ENCODE measurements at places on chromosomes 13 and 19.

DNA sequence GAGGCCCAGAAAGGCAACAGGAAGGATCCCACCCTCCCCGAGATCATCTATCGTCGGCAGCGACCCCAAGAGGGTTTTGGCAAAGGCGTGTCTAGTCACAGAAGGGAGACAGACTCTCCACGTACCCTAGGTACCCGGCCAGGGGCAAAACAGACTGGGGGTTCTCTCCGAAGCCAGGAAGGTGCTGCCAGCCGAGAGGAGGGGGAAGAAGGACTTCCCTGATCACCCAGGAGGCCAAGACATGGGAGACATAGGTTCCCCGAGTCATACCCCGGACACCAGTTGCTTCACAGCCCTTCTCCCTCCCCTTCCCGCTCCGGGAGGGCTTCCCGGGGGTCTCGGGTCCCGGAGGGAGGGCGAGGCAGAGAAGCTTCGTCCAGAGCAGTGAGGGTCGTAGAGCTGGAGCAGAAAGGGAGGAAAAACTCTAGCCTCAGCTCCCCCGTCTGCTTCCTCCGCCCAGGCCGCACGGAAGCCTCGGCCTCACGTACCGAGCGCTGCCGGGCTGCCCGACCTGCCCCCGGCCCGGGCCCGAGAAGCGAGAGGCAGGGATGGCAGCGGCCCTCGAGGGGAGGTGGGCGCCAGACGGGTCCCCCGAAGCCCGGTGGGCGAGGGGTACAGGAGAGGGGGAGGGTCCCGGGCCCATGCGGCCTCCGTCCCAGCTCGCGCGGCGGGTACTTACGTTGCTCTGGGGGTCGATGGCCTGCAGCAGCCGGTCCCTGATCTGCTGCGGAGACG, 644 bp downstream of the MED26 start:
- DNase-seq: peak; percentile 10

- no peak for DNase-seq
Observed at GRCh38 chr19:2045501-2046045, 5.5 kb downstream of the MKNK2 start.

DNA sequence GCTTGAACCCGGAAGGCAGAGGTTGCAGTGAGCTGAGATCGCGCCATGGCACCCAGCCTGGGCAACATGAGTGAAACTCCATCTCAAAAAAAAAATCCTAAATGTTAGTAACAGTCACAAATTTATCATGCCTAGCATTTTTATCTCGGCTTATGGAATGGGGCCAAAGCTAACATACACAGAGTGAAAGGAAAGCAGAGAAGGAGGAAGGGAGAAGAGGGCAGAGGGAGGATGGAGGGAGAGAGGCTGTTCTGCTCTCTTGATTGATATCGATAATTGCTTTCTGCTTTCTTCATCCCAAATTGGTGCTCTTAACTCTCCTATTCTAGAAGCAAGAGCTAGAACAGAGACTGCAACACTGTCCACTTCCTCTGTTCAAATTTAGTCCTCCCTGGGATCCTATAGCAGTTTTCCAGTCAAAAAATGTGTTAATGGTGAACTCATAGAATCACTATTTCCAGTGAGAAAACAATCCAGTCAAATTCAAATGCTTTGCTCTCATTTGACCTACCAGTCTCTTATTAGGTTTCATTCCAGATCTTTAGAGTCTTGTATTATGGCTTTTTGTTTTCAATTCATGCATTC, 15.8 kb upstream of the TUBGCP3 start:
- DNase-seq: peak; percentile 22

DNA sequence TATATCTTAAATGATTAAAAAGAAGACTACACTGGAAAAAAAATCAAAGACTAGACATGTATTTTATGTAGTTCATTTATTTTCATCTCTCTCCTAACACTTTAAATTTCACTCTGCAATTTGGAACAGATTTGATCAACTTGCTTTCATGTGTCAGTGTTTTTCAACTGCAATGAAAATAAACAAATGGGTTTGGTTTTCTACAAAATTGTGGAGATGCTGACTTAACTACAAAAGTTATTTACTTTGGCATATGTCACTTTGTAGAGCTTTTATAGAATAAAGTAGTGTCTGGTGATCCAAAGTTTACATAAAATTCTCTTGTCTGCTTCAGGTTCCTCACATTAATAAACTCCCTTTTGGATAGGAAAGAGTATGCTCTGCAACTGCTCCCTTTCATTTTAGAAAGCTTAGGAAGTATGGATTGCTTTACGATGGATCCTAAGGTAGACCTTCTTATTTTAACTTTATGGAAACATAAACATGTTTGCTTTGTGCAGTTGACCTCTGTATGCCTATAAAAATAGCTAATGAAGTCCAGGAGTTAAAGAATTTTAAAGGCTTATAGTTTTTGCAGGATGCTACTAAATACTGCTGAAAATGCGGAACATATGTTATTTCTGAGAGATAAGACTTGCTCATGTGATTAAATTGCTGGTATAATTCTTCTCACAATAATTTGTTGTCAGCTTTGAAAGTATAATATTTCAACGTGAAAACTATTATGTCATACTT, 815.9 kb downstream of the PCDH9 start:
- no peak for DNase-seq

DNA sequence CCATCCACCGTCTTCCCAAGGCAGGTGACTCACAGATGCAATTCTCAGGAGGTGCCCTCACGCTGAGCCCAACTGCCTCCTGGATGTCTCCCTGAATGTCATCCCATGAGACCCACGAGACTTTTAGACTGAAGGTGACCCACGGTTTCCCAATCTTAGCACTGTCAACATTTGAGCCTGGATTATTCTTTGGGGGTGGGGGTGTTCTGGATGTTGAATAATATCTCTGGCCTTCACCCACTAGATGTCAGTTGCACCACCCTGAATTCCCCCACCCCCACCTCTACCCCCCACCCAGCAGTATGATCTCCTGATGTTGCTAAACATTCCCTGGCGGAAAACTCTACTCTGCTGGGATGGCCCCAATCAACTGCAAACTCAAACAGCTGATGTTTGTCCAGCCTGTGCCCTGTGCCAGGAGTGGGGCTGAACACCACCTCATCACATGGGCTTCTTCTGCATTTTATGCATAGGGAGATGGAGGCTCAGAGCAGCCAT, 2.2 kb upstream of the CYP4F22 start:
- no peak for DNase-seq

GRCh38 chr13:73090116-73090822, 31.5 kb downstream of the KLF5 start:
- DNase-seq: no peak

DNA sequence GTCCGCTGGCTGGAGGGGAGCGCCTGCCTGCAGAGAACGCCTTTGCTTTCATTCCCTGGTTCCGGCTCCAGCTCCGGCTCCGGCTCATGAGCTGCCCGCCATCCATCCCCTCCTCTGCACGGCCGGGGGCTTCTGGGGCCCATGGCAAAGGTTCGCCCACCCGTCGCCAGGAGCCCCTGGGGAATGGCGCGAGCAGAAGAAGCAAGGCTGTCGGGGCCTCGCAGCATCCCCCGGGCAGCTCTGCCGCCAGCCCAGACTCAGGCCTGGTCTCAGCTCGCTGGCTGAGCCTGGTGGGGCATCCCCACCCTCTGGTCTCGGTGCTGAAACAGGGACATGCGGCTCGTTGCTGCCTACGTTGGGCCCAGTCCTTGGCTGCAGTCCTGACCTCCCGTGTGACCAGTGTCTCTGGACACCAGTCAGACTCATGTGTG, 96.8 kb downstream of the KDM4B start:
- DNase-seq: no peak

DNA sequence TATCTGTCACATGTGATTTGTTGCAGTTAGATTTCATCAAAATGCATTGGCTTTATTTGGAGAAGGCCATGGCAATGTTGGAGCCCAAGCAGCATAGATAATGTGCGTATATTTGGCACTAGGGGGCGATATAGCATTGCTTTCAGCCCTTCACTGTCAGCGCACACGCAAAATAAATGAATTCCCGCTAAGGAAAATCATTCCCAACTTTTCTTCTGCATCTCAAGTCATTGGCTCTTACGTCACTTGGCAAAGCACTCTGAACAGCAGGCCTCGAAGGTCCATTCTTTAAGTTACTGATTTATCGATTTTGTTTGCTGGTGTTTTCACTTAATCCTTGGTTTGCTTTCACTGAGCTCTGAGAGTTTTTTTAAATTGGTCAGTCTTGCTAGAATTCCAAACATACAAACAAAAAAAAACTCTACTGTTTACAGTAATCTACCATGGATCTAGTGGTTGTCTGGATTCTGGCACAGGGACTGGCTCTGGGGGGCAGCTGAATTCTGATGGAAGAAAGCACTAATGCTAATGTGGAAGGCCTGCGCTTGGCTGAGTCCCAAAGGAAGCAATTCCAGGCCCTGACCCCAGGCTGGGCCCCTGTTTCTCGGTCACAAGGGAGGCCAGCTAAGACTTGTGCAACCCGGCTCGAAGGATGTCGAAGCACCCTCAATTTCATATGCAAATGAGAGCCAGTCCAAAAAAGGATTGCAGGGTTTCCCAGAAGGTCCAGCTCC, 97.7 kb upstream of the IPO5 start:
- DNase-seq: peak; percentile 91

DNA sequence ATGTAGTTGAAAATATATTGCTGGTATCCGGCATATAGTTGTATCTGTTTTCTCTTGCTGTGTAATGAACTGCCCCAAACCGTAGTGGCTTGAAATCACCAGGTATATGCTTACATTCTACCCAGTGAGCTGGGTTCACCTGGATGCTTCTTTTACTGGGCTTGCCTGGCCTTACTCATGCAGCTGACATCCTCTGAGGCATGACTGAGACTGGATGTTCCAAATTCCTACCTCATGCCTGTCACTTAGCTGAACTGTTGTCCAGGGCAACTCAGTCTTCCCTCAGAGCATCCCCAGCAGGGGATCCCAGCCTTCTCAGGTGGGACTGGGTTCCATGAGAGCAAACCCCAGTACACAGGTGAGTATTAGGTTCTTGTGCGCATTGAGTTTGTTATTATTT, 66.8 kb downstream of the IFT88 start:
- no peak for DNase-seq

DNA sequence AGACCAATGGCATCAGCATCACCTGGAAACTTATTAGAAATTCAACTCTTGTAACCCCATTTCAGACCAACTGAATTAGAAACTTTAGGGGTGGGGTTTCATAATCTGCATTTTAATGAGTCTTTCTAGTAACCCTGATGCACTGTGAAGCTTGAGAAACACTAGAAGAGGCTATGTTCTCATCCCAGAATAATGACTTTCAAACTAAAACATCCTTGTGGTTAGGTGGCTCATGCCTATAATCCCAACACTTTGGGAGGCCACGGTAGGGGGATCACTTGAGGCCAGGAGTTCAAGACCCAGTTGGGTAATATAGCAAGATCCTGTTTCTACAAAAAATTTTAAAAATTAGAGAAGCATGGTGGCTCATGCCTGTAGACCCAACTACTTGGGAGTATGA, 402.4 kb downstream of the DLEU7 start:
- DNase-seq: no peak

DNA sequence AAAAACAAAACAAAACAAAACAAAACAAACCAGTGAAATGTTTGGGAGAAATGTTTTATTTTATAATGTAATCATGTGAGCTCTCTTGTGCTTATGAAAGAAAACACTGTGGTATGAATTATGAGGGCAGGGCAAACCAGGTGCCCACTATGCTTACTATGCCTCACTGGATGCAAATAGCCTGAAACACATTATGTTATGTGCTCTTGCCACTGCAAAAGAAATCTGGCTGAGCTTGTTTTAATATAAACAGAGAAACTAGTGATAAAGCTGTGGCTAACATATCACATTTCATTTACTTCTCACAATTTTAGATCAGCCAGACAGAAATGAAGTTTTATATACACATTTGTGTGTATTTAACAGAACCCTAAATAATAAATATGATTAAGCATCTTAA, 8.7 kb upstream of the NBEA start:
- no peak for DNase-seq

DNA sequence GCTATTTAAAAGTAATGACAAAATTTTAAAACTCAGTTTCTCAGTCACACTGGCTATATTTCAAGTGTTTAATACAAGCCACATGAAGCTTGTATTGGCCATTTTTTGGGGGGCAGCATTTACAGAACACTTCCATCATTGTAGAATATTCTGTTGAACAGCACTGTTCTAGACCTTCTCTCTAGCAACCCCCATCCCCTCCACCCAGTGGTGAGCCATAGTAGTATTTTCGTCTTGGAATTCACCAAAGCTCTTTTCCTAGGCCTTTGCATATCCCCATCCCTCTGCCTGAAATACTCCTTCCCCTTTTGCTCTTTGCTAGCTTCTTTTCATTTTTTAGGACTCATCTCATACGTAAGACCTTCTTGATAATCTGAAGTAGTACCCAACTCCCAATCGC, 99.5 kb downstream of the ZC3H13 start:
- DNase-seq: no peak

DNA sequence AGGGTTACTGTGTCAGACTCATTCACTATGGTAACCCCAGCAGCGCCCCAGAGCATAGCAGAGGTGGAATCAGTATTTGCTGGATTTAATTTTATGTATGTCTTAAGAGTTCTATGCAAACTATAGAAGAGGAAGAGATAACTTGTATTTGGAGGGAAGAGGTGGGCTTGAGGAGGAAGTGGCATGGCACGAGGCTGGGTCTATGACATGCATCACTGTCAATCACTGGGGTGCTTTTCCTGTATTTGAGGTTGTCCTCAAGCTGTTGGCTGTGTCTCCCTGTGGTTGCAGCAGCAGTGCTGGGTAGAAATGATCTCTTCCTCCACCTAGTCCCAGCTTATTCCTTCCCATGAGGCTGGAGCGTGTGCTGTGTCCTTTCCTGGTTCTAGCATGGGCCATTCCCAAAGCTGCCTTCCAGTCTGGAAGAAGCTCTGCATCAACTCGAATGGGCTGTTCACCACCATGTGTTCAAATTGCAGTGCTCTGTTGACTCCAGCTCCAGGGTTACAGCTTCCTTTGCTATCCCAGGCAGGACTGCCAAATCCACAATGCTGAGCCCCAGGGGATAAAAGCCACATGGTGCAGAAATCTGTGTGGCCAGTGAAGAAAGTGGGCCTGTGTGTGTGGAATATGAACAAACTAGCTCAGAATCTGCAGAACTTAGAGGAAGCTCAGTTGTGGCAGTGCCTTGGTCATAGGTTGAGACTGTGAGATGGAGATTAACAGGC, 73.1 kb upstream of the MTIF3 start:
- DNase-seq: no peak

- DNase-seq: no peak
Observed at GRCh38 chr13:37648609-37649008, 50.0 kb upstream of the POSTN start.

DNA sequence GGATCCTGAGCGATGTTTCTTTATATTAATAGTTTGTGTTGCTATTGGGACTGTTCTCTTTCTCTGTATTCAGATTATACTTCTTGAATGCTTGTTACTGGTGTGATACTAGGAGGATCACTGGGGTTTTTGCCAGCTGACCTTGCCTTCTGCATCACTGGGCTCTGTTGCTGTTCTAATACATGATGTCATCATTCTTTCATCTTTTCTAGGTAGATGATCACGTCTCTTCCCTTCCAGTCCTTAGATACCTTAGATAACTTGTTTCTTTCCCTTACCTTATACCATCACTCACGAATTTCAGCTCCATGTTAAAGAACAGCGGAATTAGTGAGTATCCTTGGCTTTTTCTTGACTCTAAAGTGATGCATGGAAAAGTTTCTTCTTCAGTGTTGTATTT, at the start of gene OR10H3:
OR10H3 (plus strand) TSS at position 264 of the 400 bp plus-strand sequence. CDS start 3,408 bp downstream, outside the sequence.
- no peak for DNase-seq

GRCh38 chr13:113120300-113121182, 2.1 kb upstream of the F10 start:
- no peak for DNase-seq
